ENCODE measurements at places on chromosomes 12 and 14. TPM values are rescaled to one million over a fixed set of nuclear protein-coding genes. Genes with fewer than 3 reads are reported as not detected.

DNA sequence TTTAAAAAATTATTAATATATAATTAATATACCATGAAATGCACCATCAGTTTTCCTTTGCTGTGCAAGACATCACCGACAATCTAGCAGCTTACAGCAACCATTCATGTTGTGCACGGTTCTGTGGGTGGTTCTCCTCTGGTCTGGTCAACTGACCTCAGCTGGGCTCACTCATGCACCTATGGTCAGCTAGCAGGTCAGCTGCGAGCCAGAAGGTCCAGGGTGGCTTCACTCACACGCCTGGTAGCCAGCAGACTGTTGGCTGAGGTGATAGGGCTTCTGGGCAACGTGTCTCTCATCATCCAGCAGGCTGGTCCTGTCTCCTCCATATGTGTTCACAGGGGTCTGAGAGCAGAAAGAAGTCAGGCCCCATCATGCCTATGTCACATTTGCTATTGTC lies 210.4 kb downstream of the KIF26A start:
- no peaks in the 10 kb centered on the region for H3K36me3 ChIP-seq
- H3K4me3 ChIP-seq: no peak overlapping the region
- H3K27me3 ChIP-seq: peaks cover 94% of the 10 kb centered on the region
- no peak for DNase-seq

DNA sequence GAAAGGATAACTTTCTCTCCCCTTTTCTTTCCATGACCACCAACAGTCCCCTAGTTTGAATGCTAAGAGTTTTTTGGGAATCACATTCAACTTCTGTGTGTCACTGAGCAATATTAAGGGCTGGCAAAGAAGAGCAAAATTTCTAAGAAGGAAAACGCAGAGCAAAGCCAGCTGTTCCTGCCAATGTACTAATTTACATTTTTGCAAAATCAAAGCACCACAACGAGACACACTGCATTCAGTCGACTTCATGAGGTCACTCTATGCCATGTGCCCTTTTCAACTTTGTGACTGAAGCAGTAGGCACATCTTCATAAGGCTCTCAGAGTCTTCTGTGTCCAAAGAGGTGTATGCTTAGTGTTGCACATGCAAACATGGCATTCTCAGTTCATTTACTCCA lies 66.4 kb downstream of the PTPRR start:
- no peak for DNase-seq
- H3K27me3 ChIP-seq: no peaks in the 10 kb centered on the region
- no peak overlapping the region for H3K27ac ChIP-seq
- no peaks in the 10 kb centered on the region for H3K4me1 ChIP-seq
- H3K36me3 ChIP-seq: no peaks in the 10 kb centered on the region
- no peak overlapping the region for H3K4me3 ChIP-seq

DNA sequence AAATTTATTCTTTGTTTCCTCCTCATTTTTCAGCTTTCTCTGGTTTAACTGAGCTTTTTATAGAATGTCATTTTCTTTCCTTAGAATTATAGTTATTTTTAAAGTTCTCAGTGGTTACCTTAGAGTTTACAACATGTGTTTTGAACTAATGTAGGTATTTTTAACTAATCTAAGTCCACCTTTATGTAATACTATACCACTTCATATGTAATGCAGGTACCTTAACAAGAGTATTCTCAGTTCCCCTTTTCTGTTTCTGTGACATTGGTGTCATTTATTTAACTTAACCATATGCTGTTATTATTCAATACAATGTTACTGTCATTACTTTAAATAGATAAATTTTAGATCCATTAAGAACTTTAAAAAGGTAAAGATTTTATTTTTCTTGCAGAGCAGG lies 30.3 kb upstream of the KCNC2 start:
- no peaks in the 10 kb centered on the region for H3K27me3 ChIP-seq
- no peak overlapping the region for H3K27ac ChIP-seq
- H3K4me3 ChIP-seq: no peak overlapping the region
- no peak for DNase-seq
- H3K36me3 ChIP-seq: no peaks in the 10 kb centered on the region

GRCh38 chr12:111405859-111406473 lies at the start of gene SH2B3:
TSS of gene SH2B3 (plus strand) at chr12:111405923. CDS start at chr12:111418146, 12,223 bp downstream.
- no peaks in the 10 kb centered on the region for H3K36me3 ChIP-seq
- H3K27ac ChIP-seq: 0 out of 2 replicates have a peak within 1 kb of the TSS, but pooled peaks have one; percentile 30
- H3K4me3 ChIP-seq: peak within 1 kb of the TSS; percentile 97
- H3K4me1 ChIP-seq: peaks cover 55% of the 10 kb centered on the region
- DNase-seq: no peak

DNA sequence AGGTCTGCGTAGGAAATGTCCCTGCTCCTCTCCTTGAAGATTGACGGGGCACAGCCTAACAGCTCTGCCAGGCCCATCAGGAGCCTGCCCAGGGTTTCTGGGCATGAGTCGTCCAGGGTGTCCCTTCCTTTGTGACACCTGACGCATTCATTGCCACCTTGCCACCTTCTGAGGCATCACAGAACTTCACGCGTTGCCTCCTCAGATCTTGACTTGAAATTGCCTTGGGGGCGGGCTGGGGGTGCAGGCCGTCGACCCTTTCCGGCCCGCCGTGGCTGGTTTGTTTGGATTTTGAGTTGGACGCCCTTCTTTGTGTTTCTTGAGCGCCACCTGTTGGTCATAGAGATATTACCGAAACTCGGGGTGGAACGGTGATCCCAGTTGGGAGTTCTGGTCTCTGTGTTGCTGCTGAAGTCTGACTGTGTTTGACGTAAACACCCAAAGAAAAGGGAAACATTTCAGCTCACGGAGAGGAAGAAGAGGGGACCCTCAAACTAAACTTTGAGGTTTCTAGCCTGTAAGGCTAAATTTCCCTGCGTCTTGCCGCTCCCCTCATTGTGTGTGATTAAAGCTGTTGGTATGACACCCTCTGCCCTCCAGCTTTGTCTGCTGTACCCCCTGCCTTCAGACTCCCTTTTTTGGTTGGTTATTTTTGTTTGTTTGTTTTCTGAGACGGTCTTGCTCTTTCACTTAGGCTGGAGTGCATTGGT lies 44.6 kb downstream of the MLXIP start:
- H3K27me3 ChIP-seq: no peaks in the 10 kb centered on the region
- peak overlapping the region; percentile 49 for H3K27ac ChIP-seq
- H3K36me3 ChIP-seq: no peaks in the 10 kb centered on the region
- peaks cover 5% of the 10 kb centered on the region for H3K4me1 ChIP-seq
- peak; percentile 70 for DNase-seq
- H3K4me3 ChIP-seq: no peak overlapping the region

Gene OR4Q3
- total RNA-seq: not detected

Data from PC-9 (cell line).